ENCODE measurements at places on chromosomes 5 and 9.
A peak's percentile ranks its signal among the peaks of the same experiment; 100 is the strongest.

GRCh38 chr5:131262953-131263541 lies 806 bp upstream of the CDC42SE2 start:
- no peak for DNase-seq

DNA sequence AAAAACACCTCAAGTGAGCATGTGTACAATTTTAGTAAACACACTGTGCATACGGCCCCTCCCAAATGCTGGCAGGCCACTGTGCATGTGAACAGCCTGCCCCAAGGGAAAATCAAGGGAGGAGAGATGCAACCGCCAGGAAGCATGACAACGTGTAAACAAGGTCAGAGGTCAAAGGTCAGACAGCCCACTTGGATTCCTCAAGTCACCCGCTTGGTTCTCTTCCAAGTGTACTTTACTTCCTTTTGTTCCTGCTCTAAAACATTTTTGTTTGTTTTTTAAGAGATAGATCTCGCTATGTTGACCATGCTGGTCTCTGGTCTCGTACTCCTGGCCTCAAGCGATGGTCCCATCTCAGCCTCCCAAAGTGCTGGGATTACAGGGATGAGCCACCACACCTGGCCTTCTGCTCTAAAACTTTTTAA lies 126.7 kb upstream of the SHB start:
- no peak for DNase-seq

GRCh38 chr9:13979941-13980318 lies 334.0 kb downstream of the NFIB start:
- DNase-seq, result no peak

DNA sequence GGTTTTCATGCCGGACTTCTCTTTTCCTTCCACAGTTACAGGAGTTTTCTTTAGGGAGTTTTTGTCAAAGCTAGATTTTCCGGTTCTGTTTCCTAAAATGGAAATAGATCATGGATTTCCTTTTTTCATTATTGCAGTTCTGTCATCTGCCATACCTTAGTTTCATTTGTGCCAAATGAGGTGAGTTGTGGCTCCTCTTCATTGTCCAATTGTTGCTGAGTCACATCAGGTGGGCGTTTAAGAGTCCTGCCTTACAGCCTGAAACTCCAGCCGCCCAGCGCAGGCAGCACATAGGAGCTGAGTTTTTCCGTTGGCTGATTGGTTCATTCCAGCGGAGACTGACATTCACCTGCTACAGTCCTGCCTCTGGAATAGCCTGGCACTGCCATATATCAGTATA lies 14.1 kb downstream of the SLC25A25 start:
- peak; percentile 27 for DNase-seq

- no peak for DNase-seq
These were observed 53.6 kb downstream of the C9orf50 start for GRCh38 chr9:129567329-129567728.

DNA sequence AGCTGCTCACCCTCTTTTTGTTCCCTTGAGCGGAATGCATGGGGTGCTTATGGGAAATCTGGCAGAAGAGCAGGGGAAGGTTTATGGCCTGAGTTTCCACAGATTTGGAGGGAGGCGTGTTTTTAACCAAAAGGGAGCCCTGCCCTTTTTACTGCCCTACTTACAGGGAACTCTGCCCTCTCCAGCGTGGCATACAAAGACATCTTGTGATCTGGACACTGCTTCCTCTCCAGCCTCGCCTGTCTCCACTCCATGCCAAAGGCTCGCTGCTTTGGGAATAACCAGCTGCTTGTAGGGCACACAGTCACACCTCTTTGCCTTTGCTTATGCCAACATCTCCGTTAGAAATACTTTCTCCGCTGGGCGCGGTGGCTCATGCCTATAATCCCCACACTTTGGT lies 314.2 kb downstream of the ARHGAP26 start:
- no peak for DNase-seq

DNA sequence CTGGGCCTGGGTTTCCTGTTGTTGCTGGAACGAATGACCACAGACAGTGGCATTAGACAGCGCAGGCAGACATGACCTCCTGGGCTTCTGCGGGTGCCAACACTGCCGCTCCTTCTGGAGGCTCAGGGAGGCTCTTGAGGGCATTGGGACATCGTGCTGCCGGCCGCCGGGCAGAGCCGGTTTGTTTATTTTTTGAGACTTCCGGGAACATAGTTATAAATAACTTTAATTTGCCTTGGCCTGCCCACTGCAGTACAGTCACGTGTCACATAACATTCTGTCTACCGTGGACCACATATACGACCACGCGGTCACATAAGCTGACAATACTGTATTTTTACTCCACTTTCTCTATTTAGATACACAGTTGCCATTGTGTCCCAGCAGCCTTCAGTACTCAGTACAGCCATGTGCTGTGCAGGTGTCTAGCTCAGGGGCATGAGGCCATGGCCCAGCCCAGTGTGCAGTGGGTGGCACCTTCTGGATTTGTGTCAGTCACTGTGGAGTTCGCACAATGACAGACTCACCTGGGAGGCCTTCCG lies 8.2 kb upstream of the TOR4A start:
- DNase-seq, result peak; percentile 21

DNA sequence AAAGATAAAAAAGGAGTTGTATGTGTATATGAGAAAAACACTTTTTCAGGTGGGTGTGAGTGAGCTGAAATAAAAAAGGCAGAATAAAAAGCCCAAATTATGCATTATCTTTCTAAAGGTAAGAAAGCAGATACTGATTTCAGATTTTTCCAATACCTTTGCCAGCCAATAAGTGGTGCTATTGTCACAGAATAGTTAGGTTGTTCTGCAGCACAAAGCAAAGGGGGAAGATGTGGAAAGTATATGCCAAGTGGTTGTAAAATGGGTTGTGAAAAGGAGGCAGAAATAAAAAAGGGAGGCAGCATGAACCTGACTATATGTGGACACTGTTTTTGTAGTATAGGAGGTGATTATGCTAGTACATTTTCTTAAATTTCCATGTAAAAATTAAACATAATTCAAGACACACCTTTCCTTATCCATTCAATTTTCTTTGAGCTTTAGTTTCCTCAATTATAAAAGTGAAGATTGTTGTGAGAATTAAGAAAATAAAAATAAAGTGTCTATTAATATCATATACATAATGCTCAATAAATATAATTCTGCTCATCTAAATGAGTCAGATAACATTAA lies 106.7 kb downstream of the SMIM15 start:
- DNase-seq, result peak; percentile 64

- DNase-seq, result no peak
These were observed 652.1 kb downstream of the GABRG2 start for GRCh38 chr5:162719720-162720119.

DNA sequence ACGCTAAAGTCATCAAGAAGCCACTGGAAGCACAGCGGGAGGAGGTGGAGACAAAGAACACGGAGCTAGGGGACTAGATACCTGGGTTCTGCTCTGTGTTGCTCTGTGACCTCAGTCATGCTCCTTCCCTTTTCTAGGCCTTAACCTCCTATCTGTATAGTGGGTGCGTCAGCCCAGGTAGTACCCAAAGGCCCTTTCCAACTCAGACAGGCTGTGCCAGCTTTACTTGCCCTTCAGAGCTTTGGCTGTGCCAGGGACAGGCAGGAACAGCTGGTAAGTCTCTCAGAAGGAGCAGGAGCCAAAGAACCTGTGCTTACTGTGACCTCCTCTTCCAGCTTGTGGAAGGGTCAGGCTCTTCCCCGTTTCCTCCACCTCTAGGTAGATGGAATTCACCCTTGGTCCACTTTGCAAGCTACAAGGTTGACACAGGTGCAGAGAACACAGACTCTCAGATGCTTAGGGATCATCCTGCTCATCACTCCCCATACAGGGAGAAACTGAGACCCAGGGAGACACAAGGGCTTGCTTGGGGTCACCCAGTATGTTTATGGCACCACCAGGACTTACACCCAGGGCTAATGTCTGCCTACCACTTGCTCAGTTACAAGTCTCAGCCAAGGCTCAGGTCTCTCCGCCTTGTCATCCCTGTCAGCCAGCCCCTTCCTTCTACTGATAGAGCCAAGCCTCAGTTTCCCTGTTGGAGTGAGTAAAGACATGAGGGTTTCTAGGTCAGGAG lies 1.7 kb downstream of the CCDC69 start:
- no peak for DNase-seq

DNA sequence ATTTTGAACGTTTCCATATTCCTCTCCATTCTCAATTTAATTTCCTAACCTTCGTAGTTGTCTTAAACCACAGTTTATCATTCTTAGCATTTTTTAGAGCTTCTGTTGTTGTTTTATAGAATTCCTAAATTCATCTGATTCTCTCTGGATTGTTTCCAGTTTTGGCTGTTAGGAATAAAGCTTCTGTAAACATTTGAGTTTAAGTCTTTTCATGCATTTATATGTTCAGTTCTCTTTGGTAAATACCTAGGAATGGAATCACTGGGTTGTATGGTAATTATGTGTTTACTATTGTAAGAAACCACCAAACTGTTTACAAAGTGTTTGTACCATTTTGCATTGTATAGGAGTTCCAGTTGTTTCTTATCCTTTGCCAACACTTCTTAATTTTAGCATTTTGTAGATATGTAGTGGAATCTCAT lies 29.7 kb downstream of the GPR21 start:
- peak; percentile 71 for DNase-seq

DNA sequence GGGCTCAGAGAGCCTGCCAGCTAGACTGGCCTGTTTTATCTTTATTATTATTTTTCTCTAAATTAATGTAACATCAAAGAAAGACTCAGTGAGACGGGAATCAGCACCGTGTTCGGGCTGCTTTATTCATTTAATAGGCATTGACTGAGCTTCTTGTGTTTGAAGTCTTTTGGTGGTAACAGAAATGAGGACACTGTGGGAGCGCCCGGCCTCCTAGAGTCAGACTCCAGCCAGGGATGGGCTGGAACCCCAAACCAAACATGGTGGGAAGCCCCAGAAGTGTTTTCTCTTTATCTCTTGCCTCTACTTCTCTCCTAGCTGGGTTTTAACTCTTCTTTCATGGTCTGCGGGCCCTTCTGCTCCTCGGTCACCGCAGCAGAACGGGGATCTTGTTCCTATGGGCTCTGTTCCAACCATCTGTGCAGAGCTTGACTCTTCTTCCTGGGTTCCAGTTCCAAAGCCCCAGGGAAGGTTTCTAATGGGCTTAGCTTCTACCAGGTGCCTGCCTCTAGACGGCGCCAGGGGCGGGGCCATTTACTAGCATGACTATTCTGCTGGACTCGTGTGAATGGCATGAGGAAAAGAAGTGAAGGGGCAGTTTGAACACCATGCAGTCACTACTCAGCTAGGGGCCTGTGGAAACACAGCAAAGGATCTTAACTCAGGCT lies 123.8 kb downstream of the FGF18 start:
- DNase-seq, result no peak

DNA sequence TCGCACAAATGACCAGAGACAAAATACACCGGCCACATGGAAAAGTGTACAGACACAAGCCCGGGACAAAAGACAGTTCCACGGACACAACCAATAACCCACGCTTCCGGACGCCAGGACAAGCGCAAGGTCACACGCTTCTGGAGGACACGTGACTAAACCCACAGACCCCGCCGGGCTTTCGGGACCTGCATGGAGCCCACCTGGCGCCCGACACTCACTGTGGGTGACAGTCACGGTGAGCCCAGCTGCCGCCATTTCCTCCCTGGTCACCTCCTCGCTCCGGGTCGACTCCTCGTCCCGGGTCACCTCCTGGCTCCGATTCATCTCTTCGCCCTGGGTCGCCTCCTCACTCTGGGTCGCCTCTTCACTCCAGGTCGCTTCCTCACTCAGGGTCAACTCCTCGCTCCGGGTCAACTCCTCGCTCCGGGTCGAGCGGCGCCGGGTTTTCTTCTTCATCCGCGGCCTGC lies 470 bp downstream of the BAG1 start:
- DNase-seq, result no peak

DNA sequence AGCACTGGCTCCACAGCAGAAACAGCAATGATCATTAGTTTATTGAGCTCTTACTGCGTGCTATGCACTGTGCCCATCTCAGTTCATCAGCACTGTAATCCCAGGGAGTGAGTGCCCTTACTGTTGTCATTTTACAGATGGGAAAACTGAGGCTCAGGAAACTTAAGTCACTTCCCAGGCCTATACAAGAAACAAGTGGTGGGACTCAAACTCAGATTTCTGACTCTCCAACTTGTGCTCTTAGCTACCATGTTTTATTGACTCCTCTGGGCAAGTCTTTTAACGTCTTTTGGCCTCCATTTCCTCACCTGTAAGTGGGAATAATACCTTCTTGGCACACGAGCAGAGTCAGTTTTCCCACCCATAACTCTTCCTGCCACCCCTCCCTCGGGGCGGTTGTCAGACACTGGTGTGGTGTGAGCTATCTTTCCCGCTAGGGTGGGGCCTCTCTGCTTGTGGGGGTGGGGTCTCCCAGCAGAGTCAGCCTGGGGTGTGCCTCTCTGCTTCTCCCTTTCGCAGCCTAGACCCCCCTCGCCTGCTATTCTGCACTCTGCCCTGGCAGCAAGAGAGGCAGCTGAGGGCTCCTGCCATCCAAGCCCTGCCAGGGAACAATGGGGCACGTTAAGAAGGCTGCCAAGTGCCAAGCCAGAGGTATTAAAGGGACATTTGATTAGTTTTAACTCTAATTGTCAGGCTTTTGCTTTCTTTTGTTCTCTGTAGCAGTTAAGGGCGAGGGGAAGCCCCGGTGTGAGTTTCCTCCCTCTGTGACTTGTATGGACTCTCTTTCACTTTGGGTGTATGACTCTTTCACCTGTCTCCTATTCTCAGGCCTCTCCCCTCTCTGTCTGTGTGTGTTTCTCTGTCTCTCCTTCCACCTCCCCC lies 12.1 kb downstream of the GALNT10 start:
- DNase-seq, result no peak

DNA sequence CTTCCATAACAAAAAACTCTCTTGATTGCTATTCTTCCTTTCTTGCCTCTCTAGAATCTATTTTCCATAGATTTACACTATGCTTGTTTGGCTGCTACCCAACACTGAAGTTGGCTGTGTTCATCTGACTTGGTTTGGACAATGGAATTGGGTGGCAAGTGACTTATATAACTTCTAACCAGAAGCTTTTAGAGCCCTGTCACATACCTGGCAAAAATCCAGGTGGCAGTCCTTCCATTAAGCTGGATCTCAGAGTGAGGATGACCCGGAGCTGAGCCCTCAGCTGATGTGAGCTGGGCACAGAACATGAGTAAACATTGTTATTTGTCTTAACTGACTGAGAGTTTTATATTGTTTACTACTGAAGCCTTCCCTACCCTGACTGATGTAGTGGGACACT lies 225.7 kb downstream of the TLR4 start:
- DNase-seq, result no peak

- no peak for DNase-seq
These were observed 29.5 kb upstream of the ANKRD18A start for GRCh38 chr9:38649731-38650363.

DNA sequence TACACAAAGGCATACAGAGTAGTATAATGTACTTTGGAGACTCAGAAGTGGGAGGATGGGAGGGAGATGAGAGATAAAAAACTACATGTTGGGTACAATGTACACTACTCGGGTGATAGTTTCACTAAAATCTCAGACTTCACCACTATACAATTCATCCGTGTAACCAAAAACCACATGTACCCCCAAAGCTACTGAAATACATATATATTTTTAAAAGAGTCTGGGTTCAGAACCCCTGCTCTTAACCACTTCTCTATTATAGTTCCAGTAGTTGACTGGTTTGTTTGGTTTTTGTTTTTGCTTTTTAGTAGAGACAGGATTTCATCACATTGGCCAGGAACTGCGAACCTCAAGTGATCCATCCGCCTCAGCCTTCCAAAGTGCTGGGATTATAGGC lies 22.6 kb downstream of the SGTB start:
- no peak for DNase-seq
